Adipocyte (in vitro differentiated cells): ENCODE measurements at places on chromosomes 13 and 19.

- DNase-seq = peak; percentile 69
These were observed 145.0 kb downstream of the ABCC4 start for GRCh38 chr13:95156208-95156607.

GRCh38 chr19:14333101-14333871 is 48.0 kb upstream of the ADGRE5 start:
- DNase-seq = peak; percentile 12

- DNase-seq = no peak
These were observed 492.0 kb downstream of the FGF9 start for GRCh38 chr13:22162889-22163288.

- no peak for DNase-seq
These were observed 121.8 kb downstream of the TBC1D4 start for GRCh38 chr13:75360170-75360569.

- DNase-seq = no peak
These were observed 32.2 kb downstream of the SLAIN1 start for GRCh38 chr13:77729502-77730221.

DNA sequence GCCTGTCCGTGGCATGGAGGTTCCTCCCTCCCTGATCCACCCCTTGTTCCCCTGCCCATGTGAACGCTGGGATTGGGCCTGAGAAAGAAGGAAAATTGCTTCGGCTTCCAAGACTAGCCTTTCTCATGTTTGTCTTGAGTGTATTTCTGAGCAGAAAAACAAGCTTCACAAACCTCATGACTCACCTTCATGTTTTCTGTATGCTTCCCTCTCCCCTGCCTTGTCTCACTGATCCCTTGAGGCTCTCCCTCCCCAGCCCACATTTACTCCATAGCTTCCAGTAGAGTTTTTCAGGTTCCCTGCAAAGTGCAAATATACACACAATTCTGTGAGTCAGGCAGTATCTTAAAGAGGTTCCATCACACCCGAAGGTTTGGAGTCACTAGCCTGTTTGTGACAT is 572.4 kb downstream of the UQCRFS1 start:
- DNase-seq = no peak

- DNase-seq = peak; percentile 64
These were observed 389.4 kb downstream of the RFC3 start for GRCh38 chr13:34207334-34207733.

DNA sequence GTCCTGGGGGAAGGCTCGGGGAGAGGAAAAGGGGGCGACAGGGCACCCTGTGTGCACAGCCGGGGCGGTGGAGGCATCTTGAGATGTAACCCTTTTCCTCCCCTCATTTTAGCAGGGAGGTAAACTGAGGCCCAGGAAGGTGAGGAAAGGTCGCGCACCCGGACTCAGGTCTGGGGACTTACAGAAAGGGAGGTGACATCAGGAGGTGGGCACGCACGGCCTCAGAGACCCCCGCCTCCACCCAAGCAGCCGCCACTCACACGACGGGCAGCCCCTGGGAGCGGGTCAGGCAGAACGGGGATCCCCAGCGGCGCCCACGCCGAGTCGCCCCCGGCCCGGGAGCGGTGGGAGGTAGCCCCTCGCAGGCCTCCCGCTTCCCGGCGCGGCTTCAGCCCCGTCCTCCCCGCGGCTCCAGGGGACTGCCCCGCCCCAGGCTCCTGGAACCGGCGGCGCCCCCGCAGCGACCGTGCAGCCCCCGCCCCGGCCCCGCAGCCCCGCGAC is 477 bp downstream of the PIP5K1C start:
- DNase-seq = no peak

DNA sequence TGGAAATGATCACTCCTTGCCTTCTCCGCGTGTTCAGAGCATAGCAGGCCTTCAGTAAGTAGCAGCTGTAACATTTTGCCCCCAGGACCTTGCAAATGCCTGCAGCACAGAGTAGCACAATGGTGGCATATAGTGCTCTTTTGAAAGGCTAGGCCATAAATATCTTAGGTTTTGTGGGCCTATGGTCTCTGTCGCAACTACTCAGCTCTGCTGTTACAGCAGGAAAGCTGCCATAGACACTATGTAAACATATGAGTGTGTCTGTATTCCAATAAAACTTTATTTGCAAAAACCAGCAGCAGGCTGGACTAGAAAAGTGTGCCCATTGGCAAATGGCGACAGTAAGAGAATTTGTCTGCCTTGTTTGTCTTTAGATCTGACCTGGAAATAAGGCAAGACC is 9.4 kb downstream of the ITPKC start:
- DNase-seq = no peak

DNA sequence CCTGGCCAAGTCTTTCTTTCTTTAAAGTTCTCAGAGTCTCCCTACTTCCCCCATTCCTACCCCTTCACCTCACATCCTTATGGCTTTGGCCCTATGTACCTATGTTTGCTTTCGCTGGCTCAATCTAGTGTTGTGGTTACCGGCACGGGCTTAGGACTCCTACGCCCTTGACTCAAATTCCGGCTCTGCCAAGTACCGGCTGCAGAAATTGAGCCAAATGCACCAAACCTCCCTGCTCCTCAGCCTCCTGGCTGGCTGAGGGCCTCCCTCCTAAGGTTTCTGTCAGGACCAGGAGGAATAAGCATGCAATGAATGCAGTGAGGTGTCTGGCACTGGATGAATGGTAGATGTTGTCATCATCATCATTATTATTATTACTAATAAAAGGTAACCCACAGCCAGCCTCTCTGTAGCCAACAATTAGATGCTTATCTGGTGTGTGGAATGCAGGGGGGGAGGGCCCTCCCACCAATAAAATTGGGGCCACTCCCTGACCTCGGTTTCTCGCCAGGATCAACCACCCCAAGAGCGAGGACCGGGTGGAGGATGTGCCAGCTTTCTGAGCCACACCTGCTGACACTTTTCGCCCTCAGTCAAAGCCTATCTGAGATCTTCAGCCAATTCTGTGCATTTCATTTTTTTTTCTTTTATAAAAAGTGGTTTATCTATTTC is 20.7 kb downstream of the KLK5 start:
- DNase-seq = no peak
